ENCODE measurements at places on chromosomes 16 and 17. TPM values are rescaled to one million over a fixed set of nuclear protein-coding genes. Genes with fewer than 3 reads are reported as not detected.

- no peaks in the 10 kb centered on the region for H3K4me1 ChIP-seq
- no peak overlapping the region for H3K4me3 ChIP-seq
- H3K36me3 ChIP-seq, result no peaks in the 10 kb centered on the region
- DNase-seq, result peak; percentile 96
- H3K27ac ChIP-seq, result no peak overlapping the region
- 0 out of 2 replicates have a peak, but pooled peaks cover under 1% of the 10 kb centered on the region for H3K27me3 ChIP-seq
Measured at GRCh38 chr17:40862985-40863733, 3.9 kb downstream of the KRT12 start.

DNA sequence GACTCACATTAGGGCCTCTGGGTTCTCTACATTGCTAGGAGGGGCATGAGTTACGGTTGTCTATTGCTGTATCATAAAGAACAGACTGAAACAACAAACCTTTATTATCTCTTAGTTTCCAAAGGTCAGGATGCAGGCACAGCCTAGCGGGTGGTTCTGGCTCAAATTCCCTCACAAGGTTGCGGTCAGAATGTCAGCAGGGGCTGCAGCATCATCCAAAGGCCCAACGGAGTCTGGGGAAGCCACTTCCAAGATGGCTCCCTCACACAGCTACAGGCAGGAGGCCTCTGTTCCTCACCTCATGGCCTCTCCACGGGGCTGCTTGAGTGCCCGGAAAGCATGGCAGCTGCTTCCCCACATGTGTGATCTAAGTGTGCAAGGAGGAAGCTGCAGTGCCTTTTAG, 29.6 kb upstream of the ZFPM1 start:
- no peak overlapping the region for H3K27ac ChIP-seq
- no peak overlapping the region for H3K4me3 ChIP-seq
- H3K4me1 ChIP-seq, result no peaks in the 10 kb centered on the region
- no peaks in the 10 kb centered on the region for H3K27me3 ChIP-seq
- no peak for DNase-seq

- H3K4me1 ChIP-seq, result peaks cover 18% of the 10 kb centered on the region
- no peaks in the 10 kb centered on the region for H3K36me3 ChIP-seq
- H3K4me3 ChIP-seq, result no peak overlapping the region
- no peak for DNase-seq
- no peaks in the 10 kb centered on the region for H3K27me3 ChIP-seq
Measured at GRCh38 chr16:79283578-79283977, 317.0 kb downstream of the MAF start.

GRCh38 chr16:1066584-1067172, 5.9 kb upstream of the SSTR5 start:
- no peak overlapping the region for H3K4me3 ChIP-seq
- no peaks in the 10 kb centered on the region for H3K36me3 ChIP-seq
- H3K27ac ChIP-seq, result no peak overlapping the region
- H3K27me3 ChIP-seq, result no peaks in the 10 kb centered on the region
- no peak for DNase-seq
- H3K4me1 ChIP-seq, result peaks cover 8% of the 10 kb centered on the region

GRCh38 chr16:56530872-56531271, 11.0 kb upstream of the BBS2 start:
- no peaks in the 10 kb centered on the region for H3K36me3 ChIP-seq
- no peaks in the 10 kb centered on the region for H3K27me3 ChIP-seq
- no peak overlapping the region for H3K4me3 ChIP-seq
- H3K27ac ChIP-seq, result no peak overlapping the region

DNA sequence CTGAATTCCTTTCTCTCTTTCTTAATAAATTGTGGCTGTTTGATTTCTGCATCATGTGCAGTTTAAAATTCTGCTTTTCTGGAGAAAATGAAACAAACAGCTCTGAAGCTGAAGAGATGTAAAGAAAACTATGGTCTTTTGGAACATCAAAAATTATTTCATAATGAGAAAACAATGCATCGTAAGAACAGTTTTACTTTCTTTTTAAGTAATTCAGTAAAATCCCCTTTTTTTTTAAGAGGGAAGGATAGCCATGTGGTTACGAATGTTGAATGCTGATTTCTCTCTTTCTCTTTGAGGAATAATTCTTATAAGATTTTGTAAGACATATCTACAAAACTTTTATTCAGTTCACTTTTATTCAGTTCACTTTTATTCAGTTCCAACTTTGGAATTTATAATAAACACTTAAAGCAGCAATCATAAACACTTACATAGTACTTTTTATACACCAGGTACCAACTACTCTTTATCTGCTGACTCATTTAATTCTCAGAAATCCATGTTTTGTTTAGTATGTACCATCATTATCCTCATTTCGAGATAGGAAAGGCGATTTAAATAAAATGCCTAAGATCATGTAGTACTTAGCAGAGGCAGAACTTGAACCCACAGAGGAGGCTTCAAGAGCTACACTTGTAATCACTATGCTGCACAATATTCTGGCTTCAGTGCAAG, 26.6 kb downstream of the CNTNAP4 start:
- no peaks in the 10 kb centered on the region for H3K4me1 ChIP-seq
- H3K27me3 ChIP-seq, result no peaks in the 10 kb centered on the region
- no peak overlapping the region for H3K27ac ChIP-seq
- DNase-seq, result no peak

DNA sequence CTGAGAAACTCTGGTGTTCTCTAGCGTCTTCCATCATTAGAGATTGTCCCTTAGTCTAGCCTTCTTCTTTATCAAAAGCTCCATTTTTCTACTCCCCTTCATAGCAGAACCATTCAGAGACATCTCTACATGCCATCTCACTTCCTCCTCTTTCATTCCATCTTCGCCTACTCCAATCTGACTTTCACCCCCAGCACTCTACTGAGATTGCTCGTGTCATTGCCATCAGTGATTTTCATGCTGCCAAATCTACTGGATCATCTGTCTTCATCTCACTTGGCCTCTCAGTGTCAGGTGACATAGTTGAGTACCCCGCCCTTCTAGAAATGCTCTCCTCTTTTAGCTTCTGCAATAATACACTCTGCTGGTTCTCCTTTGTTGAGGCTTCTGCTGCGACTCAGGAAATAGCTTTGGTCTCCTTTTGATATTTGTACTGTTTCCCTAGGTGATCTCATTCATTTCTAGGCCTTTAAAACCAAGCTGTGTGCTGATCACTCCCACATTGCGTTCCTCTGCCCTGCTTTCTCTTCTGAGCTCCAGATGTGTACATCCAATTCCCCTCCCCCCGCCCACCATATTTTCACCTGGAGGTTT, 119.1 kb downstream of the FTO start:
- H3K4me1 ChIP-seq, result peaks cover 7% of the 10 kb centered on the region
- no peak overlapping the region for H3K4me3 ChIP-seq
- H3K27ac ChIP-seq, result no peak overlapping the region
- H3K36me3 ChIP-seq, result no peaks in the 10 kb centered on the region
- no peak for DNase-seq

IL34 gene
- total RNA-seq, result 4.6 TPM

TPSB2 gene
- not detected for total RNA-seq

FA2H gene
- 6.3 TPM for total RNA-seq

C17orf107 gene
- 3.6 TPM for total RNA-seq

PYCARD gene
- total RNA-seq, result 25.7 TPM

SNAI3 gene
- 19.4 TPM for total RNA-seq

NEUROD2 gene
- total RNA-seq, result not detected
